Activated CD4-positive, alpha-beta T cell treated with anti-CD3 and anti-CD28 coated beads, Interleukin-2, amount 10 ng/mL, durations not matched to agents 24 days and 14 days (primary cell): ENCODE measurements at places on chromosomes 6 and 20. TPM values are rescaled to one million over a fixed set of nuclear protein-coding genes. Genes with fewer than 3 reads are reported as not detected.

DNA sequence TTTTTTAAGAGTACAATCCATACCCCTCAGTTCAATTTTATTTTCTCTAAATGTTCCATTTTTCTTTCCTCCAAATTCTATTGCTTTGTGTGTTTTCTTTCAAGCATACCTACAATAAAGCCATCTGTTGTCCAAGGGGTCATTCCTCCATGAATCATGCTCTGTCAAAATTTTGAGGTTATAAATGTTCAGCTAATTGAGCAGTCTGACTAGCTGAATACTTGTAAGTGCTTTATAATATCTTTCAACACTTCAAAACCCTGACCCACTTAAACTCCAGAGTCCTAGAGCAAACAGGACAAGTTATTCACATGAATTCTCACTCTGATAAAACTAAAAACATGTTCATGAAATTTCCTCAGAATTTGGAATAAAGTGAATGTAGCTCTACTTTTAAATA, 33.4 kb upstream of the EYA4 start:
- no peak for DNase-seq

- peak; percentile 95 for DNase-seq
These were observed at the start of gene ZKSCAN4 for GRCh38 chr6:28252009-28252975. ZKSCAN4 (minus strand) TSS chr6:28252269; CDS start chr6:28251980, 289 bp downstream.

DNA sequence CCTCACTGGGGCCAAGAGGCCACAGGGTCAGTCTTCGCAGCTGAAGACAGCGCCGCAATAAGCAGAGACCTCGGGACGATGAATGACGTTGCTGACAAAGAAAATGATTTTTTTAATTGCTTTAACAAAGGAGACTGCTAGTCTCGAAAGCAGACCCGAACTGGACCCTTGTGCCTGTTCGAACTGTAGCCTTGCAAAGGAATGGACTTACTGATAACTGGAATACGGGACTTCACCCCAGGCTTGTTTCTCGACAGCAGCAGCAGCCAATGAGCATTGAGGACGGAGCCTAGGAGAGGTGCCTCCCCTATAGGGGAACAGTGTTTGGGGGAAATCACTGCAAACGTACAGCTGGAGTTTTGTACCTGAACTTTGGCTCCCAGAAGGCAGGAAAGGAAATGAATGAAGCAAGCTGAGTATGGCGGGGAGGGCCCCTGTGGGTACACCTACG, 1.3 kb upstream of the TAF4 start:
- DNase-seq, result peak; percentile 72

The CAPN11 gene
- total RNA-seq, result 0.28 TPM in 1 of 2 replicates, not detected in the other
